Activated naive CD8-positive, alpha-beta T cell treated with anti-CD3 and anti-CD28 coated beads, Interleukin-2, amount 10 ng/mL, durations not matched to agents 7 days and 5 days (primary cell): ENCODE measurements at places on chromosomes 2 and 18. TPM values are rescaled to one million over a fixed set of nuclear protein-coding genes. Genes with fewer than 3 reads are reported as not detected.

The CXCR1 gene
- total RNA-seq = 0.19 TPM

The PLEKHA3 gene
- total RNA-seq = 29.4 TPM

The CEBPZ gene
- 63.7 TPM for total RNA-seq

The BOLL gene
- not detected for total RNA-seq

The ADGRF3 gene
- 7.0 TPM for total RNA-seq

The SALL3 gene
- not detected for total RNA-seq
